DMS79 (cell line): ENCODE measurements at places on chromosomes 7 and 10.

DNA sequence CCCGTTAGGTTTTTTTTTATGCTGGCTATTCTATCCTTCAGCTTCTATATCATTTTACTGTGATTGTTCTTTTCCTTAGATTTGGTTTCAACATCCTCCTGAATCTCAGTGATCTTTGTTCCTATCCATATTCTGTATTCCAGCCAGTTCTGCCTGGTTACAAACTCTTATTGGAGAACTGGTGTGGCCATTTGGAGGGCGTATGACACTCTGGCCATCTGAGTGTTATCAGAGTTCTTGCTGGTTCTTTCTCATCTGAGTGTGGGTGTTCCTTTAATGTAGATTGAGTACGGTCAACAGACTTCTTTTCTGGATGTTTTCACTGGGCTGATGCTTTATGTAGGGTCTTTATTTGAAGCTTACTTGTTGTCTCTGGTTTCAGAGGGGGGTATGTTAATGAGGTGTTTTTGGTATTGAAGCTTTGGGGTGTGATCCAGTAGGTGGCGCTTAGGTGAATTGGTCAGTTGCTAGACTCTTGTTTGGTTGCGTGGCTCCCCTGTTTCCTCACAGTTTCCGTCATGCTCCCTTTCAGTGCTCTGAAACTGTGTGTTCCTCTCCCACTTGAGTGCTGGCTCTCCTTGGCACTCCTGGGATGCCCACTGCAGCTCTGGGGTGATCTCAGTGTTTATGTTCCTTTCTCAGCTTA lies 80.7 kb downstream of the FANK1 start:
- no peak for DNase-seq

- no peak for DNase-seq
Observed at GRCh38 chr7:82481499-82482097, 38.0 kb upstream of the CACNA2D1 start.

- DNase-seq, result no peak
Observed at GRCh38 chr7:68185631-68186456, 1189.2 kb downstream of the TYW1 start.

GRCh38 chr7:24871770-24872169 lies 108.2 kb downstream of the OSBPL3 start:
- no peak for DNase-seq

DNA sequence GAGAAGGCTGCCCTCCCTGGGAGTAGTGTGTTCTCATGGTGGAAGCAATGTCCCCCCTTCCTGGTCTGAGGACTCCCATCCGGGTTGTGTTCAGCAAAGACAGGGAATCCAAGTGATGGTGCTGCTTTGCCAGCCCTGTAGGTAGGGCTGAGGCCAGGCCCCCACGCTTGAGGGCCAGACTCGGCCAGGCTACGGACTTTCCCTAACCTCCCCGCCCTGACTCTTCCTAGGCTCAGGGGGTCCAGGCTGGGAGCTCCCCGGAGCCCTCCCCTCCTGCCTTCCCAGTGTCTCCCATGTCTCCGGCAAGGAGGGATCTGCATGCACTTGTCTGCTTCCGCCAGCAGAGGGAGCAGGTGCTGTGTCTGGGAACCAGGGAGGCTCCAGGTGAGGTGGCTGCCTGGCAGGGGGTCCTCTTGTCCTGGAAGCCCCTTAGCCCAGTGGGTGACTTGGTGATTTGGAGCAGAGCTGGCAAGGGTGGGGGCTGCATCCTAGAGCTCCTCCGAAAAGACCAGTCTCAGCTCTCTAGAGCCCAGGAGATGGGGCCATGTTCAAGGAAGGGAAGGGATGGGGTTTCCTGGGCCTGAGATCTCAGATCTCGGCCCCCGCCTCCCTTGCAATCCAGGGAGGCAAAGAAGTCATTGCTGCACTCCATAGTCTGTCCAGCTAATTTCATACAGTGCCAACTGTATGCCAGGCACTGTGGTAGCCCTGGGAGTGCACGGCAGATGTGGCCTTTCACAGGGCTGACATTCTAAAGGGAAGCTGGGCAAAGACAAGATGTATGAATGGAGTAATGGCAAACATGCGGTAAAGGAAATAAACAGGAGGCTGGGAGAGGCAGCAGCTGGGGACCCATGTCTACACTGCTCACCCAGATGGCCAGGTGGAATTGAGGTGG lies 20.3 kb upstream of the SFRP5 start:
- DNase-seq, result no peak

DNA sequence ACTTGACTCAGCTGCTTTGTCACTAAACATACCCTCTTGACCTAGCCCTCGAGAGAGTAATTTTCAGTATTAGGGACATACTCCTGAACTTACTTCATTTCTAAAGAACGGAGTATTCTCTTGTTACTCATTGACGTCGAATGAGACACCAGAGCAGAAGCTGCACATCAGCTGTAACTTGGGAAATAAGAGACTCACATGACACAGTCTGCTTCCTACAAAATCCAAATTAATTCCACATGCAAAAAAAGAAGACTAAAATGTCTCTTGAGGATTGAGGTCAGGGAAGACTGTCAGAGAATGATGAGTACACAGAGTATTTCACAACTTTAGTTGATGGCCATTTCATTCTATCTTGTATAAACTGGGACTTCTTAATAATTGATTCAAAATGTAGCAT lies 114.7 kb upstream of the EGFR start:
- no peak for DNase-seq

- no peak for DNase-seq
Observed at GRCh38 chr7:94605031-94605430, 50.9 kb downstream of the SGCE start.

GRCh38 chr7:64686493-64687184 lies 20.7 kb downstream of the ZNF107 start:
- no peak for DNase-seq
